Large intestine (tissue), 12 donors: ENCODE measurements at places on chromosomes 4 and X. TPM values are rescaled to one million over a fixed set of nuclear protein-coding genes. Genes with fewer than 3 reads are reported as not detected.

Gene HSFX4
- polyA plus RNA-seq, result 0.15 TPM

Gene CENPVL1
- 0.19 TPM for polyA plus RNA-seq

Gene ARHGAP6
- polyA plus RNA-seq, result 5.1 TPM

Gene ZDHHC15
- polyA plus RNA-seq, result 1.5 TPM
